ENCODE measurements at places on chromosomes 2 and 18.
A peak's percentile ranks its signal among the peaks of the same experiment; 100 is the strongest.

- no peak for DNase-seq
These were observed 67.9 kb downstream of the BIRC6 start for GRCh38 chr2:32424739-32425138.

DNA sequence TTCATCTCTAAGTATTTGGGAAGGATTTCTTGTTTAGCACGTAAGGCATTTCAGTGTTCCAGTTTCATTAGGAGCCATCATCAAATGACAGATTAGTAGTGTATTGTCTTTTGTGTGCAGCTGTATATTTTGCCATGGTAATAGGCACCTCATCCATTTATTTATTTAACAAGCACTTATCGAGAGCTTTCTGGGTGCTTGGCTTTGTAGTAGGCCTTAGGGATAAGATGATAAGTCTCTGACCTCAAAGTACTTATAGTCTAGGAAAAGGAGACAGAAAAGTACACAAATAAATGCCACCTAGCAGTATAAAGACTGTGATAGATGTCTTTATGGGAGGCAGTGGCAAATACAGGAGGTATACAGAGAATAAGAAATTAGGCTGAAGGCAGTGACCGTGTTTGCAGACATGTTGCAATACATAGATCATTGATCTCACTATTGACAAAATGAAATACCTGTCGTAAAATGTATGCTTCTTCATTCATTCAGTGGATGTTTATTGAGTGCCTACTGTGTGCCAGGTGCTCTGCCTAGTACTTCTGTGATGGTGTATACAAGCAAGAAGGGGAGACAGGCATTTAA, 265.9 kb downstream of the SETBP1 start:
- no peak for DNase-seq

DNA sequence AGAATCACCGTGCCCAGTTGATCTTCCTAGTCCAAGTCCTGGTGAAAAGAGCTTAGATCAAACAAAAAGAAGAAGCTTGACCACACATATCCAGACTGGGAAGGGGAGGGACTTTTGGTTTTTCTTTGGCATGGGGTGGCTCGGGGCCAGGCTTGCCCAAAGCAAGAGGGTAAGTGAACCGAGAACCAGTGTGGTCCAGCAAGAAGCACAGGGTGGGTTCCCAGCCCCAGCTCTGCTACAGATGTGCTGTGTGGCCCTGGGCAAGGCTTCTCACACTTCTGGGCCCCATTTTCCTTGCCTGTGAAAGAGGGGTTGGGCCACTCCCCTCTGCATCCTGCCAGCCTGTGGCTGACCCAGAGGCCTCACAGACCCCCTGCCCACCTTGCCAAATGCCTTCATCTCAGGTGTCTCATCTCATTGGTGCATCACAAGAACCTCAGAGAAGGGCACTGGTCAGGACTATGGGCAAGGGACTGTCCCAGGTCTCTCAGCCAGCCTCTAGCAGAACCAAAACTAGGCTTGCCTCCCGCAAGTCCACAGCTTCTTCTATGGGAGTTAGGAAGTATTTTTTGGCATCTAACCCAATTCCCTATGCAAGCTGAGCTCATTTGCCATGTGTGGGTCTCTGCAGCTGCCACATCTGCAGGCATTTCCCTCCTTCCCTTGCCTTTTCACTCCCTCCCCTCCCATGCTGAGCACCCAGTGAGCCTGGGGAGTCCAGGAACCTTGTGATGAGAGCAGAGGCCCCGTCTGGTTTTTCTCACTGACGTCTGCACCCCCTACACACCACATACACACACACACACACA, 6.9 kb downstream of the ATP6V1B1 start:
- DNase-seq = no peak

DNA sequence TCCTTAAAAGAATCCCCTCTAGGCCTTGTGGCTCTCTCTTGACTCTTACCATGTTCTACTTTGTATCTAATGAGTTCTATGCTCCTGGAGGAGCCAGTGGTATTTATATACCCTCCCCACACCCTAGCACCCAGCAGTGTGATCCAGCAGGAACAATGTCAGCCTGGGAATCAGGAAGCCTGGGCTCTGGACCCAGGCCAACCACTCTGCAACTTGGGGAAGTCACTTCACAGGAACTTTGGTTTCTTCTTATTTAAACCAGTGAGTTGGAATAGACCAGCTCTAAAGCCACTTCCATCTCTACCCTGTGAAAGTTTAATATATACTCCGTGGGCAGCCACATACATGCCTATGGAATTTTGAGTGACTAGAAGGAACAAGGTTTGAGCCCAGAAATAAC, 11.6 kb upstream of the SPTBN1 start:
- DNase-seq = no peak

DNA sequence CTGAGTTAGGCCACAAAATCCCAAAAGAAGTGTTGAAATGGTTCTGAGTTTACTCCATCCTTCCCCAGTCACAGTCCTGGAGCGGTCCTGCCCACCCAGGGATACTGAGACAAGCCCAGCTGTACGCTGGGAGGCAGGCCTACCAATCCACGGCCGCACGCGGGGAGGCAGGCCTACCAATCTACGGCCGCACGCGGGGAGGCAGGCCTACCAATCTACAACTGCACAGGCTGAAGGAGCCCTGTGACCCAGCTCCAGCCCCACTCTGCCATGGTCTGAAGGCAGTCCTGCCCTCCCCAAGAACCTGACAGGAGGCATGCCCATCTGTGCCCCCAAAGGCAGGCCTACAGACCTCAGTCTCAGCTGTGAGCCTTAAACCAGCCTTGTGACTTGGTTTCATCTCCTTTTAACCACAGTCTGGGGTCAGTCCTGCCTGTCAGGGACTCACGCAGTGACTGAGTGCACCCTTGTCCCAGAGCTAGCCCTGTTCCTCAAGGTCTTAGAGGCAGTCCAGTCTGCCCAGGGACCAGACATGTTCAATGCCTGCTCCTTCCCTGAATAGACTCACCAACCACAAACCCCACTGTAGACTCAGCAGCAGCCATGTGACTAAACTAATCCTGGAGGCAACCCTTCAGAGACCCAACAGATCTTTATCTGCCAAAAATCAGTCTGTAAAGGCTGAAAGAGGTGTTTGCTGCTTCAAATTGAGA, 36.8 kb downstream of the GPC1 start:
- DNase-seq = no peak

GRCh38 chr18:32480581-32480980, 9.9 kb upstream of the GAREM1 start:
- DNase-seq = no peak

GRCh38 chr2:112137516-112138158, 548 bp upstream of the FBLN7 start:
- peak; percentile 41 for DNase-seq
